Femur (tissue), 1 donor: ENCODE measurements at places on chromosomes 12 and 14.

GRCh38 chr14:106522990-106523389 is 996.6 kb downstream of the TMEM121 start:
- DNase-seq, result no peak

GRCh38 chr12:31965090-31965489 is 5.9 kb downstream of the RESF1 start:
- no peak for DNase-seq

DNA sequence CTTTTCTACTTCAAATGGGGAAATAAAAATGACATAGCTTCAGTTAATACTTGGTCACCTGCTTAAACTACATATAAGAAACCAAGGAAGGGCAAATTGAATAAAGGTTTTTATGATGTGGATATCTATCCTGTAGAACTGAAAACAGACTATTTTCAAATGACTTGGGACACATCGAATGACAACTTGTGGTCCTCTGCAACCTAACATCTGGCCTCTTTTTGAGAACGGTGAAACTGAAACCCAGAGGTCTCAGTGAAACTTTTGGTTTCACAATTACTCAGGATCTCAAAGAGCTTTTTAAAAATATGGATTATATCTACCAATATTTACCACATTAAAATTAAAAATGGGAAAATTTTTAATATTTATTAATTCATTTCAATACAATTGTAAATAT is 65.2 kb downstream of the PPP2R5E start:
- no peak for DNase-seq

GRCh38 chr12:125773033-125773640 is 707.9 kb downstream of the AACS start:
- DNase-seq, result no peak

DNA sequence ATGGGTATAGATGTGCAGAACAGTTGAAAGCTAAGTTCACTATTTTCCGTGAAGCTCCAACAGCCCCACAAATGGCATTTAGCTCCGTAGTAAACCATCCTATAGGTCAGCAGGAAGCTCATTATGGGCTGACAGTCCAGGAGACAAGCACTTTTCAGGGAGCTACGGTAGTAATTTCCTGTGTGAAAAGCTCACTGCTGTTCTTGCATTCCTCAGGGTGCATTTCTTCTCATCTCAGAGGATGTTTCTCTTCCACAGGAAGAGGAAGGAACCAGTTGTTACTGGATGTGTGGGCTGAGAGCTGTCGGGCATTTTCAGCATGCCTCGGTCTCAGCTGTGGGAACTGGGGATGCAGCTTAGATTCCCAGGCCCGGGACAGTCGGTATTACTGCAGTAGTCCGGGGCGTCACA is 72.8 kb downstream of the GALNT4 start:
- DNase-seq, result peak; percentile 51

- DNase-seq, result peak; percentile 32
These were observed 63.3 kb upstream of the HSPB8 start for GRCh38 chr12:119115296-119115905.

DNA sequence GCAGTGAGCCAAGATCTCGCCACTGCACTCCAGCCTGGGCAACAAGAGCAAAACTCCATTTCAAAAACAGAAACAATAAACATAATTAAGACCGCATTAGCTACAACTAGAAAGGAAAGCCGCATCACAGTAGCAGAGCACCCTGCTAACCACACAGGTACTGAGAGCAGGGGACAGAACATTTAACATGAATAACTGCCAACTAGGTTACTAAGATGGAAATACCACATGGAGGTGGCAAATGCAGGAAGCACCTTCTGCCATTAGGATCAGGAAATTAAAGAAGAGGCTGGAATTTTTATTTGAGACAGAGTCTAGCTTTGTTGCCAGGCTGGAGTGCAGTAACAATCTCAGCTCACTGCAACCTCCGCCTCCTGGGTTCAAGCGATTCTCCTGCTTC is 41.9 kb downstream of the CDC42BPB start:
- no peak for DNase-seq

GRCh38 chr12:93978553-93978952 is 169.8 kb upstream of the PLXNC1 start:
- DNase-seq, result no peak

- no peak for DNase-seq
These were observed 57.0 kb downstream of the CATSPERB start for GRCh38 chr14:91674911-91675310.

GRCh38 chr12:59780605-59781135 is 184.8 kb downstream of the SLC16A7 start:
- DNase-seq, result no peak

DNA sequence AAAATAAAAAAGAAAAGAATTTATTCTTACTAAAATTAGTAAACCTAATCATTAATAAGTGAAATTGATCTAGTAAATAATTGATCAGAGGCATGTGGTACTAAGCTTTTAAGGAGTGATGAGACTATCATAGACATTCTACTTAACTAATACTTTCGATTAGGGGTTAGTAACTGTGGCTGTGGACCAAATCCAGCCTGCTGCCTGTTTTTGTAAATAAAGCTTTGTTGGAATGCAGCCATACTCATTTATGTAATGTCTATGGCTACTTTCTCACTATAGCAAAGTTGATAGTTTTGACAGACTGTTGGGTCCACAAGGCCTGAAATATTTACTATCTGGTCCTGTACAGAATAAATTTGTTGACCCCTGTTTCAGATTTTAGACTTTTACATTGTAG is 63.2 kb downstream of the PLEKHA5 start:
- no peak for DNase-seq

DNA sequence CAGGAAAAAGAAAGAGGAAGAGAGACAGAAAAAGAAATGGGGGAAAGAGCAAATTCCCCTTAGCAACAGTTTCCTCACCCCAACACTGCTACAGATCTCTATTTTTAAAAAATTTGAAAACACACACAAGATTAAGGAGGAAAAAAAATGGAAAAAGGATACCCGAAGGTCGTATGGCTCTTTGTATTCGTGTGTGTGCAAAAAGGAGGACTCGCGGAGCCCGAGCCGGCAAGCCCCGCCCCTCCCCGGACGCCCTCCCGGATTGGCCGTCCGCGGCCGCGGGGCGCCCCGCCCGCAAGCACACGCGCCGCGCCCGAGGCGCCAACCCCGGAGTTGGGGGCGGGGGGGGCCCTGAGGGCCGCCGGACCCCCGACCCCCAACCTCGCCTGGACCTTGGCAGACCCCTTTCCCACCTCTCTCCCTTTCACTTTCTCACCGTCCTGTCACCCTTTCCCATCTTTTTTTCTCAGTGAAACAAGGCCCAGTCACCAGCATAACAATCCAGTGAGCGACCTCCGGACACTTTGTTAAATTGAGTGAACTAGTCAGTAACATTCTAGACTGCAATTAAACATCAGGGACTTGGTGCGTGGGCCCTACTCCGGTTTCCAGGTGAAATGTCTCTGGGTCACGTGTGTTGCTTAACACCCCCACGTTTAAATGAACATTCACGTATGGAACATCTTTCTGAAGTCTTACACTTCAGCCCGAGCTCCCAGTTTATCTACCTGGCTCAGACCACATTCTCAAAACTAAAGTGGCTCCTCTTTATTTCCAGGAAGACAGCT is at the start of gene C14orf93:
Gene C14orf93 (minus strand): TSS at position 205 of the 788 bp plus-strand sequence. CDS start 11,120 bp downstream, outside the sequence.
- peak; percentile 90 for DNase-seq

DNA sequence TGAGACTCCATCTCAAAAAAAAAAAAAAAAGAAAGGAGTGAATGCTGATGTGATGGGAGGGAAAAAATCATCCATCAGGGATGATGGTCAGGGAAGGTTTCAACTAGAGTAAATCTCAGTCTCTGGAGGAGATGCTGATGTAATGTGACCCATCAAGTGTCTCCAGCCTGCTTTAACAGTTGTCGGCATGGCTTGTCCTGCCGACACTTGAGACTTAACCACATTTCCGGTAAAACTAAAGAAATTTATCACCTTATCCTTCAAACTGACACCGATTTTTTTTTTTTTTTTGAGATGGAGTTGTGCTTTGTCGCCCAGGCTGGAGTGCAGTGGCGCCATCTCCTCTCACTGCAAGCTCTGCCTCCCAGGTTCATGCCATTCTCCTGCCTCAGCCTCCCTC is 21.5 kb upstream of the ANAPC5 start:
- no peak for DNase-seq

DNA sequence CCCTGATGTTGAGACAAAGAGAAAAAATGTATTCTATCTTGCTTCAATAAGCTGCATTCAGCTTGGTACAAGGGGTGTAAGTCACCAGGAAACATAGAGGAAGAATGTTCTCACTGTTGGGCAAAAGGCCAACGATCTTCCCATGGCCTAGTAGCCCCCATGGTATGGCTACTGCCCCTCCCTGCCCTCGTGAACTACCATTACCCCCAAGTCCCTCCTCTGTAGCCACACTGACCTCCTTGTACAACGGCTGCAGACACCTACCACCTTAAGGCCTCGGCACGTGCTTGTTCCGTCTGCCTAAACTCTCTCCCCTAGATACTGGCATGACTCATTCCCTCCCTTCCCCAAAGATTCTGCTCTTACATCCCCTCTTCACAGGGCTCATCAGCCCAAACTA is 81.9 kb upstream of the ANO2 start:
- no peak for DNase-seq

DNA sequence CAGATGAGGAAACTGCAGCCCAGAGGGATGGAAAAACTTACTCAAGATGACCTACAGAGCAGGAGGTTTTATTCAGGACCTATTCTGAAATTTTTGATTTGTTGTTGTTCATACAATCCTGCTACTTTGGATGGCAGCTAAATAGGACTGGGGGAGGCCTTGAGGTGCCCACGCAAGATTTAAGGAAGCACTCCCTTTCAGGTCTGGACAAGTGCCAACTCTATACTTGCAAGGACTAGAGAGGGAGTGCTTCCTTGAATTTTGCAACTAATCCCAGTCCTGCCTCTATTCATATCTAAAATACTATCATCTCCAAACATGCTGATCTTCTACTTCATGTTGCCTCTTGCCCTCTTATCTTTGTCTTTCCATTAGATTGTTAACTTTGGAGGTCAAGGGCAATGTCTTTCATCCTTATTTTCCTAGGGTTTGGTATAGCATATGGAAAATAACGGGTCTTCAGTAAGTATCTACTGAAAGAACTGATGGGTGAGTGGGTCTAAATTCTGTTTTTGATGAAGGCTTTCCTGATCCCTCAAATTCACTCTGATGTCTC is 28.6 kb upstream of the PPM1H start:
- no peak for DNase-seq

DNA sequence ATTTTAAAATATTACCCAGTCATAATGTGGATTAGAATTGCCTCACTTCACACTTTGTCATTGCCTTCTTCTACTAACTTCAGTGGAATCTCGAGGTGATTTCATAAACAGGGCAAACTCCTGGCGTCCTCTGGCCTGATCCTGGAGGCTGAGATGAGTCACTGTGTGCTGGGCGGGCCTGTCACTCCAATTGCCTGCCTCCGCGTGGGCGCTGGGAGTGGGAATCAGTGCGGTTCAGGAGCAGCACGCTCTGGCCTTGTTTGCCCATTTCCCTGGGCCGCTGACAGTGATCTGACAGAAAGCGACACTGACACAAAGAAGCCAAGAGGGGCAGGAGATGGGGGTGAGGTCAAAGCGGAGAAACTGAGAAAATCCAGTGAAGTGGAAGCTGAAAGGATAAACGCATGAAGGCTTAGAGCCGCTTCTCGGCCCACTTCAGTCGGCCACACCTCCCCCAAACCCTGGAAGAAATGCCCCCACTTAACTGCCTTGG is 29.7 kb downstream of the LGR5 start:
- no peak for DNase-seq

DNA sequence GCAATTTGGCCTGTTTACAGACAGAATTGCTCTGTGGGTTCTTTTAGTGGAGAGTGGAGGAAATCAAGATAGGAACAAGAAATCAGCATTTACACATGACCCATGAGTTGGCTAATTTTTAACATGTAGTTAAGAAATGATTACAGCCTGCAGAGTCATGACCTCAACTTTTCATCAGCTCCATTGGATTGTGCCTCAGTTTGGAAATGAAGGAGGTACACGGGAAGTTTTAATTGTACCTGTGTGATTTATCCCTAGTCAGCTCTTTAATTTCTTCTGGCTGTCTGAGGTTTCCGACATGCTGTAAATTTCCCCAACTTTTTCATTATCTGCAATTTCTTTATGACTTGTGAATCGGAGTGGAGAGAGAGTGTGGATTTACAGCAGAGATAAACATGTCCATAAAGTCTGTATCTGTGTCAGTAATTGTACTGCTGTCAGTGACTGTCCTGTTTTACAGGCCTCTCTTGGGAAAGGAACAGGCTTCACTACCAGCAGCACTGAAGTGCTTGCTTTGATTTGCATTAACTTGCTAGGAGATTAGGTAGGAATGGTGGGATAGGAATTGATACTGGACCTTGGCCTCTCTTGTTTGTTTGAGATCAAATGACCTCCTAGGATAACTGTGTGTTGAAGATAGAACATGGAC is 49.2 kb downstream of the LIN52 start:
- no peak for DNase-seq

DNA sequence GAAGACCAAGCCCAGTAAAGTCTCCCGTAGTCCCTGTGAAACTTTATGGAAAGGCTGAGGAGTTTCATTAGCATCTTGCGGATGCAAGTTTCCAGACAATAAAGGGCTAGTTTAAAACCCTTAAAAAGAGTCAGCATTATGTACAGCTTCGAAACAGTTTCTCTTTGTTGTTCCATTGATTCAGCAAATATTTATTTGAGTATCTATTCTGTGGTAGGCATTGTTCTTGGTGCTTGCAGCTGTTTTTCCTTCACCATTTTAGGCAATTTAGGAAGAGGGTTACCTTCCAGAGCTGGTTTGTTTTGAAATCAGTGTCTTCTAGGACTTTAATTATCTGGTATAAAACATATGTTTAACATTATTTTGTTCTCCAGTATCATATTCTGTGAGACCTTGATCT is 1.5 kb downstream of the SLIRP start:
- DNase-seq, result no peak

- DNase-seq, result peak; percentile 30
These were observed 21.9 kb upstream of the IFT81 start for GRCh38 chr12:110102255-110102654.

- DNase-seq, result no peak
These were observed 124.4 kb downstream of the DAD1 start for GRCh38 chr14:22464422-22465142.

GRCh38 chr14:68607867-68608573 is 184.8 kb downstream of the ZFP36L1 start:
- DNase-seq, result peak; percentile 68

GRCh38 chr14:77950371-77951063 is 150.6 kb downstream of the ADCK1 start:
- no peak for DNase-seq

DNA sequence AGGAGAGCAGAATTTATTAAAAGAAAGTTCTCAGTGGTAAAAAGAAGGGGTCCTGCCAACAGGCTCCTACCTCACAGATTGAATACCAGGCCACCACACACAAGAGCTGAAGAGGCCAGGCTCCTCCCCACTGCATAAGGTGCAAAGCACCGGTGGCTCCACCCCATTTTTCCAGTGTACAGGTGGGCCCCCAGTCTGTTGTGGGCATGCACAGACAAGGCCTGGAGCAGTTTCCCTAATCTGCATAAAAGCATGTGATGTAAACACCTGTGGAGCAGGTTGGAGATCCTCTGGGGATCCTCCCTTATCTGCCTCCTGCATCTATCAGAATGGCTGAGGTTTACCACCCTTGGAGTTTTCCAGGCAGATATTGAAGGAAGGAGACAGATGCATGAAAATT is 45.7 kb upstream of the PDZRN4 start:
- DNase-seq, result no peak

GRCh38 chr14:67719866-67720265 is 18.2 kb downstream of the RDH12 start:
- no peak for DNase-seq
